Adrenal gland (tissue), 19 donors: ENCODE measurements at places on chromosomes 3 and 15.

DNA sequence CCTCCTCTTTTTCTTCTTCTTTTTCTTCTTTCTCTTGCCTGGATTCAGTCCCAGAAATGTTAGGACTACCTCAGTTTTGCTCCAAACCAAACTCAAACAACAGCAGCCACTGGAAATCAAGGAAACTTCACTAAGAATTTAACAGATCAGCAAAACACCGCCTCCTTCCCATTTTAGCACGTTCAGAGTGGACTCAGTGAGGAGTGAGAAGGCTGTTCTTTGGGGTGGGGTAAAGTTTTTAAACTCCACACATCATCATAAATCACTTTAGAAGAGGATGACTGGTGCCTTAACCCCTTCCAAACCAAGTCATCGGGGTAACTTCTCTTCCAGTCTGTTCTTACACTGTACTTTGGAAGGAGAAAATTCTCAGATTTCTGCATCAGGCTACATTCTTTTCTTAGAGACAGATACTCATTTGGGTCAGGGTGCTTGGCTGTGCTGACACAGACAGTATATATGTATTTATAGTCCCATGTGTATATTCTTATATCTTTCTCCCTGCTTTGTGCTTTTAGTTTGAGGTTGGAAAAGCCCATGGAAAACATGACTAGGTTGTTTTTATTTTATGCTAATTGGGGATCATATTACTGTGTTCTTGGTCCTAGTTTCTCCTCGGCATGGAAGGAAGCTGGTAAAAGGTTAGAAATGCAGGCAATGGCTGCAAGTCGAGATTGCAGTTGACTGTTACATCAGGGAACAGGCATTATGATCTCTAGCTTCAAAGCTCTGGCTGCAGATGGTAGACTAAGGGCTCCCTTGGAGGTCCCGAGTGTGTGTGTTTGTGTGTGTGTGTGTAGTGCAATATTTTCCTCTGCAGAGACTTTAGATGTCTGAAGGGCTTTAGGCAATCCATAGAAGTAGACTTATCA is at the start of gene CCDC80:
Gene CCDC80 (minus strand): TSS at position 214 of the 872 bp plus-strand sequence. CDS start 1,238 bp downstream, outside the sequence.
- no peak for DNase-seq

DNA sequence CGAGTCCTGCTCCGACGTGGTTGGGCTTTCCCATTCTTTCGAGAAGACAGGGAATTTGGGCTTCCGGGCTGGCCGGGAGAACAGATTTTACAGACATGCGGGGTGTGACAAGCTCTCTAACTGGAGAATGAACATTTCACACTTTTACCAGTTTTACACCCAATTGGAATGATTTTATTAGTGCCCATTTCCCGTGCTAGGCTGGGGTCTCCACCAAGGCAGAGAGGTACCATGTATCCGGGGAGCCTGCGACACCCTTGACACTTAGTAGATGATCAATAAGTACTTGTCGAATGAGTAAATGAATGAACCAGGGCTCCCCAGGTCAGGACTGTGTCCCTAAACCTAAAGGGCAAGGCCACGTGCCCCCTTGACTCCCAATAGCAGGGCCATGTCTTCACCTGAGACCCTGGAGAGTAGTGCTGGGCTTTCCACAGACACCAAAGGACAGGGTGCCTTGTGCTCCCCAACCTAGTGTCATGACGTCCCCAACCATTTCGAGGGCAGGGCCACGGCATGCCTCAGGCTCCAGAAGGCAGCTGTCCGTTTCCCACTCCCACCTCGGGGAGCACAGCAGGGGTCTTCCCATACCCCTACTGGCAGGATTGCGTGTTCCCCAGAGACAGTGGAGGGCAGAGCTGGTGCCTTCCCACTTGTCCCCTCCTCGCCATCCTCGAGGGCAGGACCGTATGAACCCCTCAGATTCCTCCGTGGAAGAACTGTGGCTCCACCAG is 679 bp upstream of the MYD88 start:
- DNase-seq = no peak

DNA sequence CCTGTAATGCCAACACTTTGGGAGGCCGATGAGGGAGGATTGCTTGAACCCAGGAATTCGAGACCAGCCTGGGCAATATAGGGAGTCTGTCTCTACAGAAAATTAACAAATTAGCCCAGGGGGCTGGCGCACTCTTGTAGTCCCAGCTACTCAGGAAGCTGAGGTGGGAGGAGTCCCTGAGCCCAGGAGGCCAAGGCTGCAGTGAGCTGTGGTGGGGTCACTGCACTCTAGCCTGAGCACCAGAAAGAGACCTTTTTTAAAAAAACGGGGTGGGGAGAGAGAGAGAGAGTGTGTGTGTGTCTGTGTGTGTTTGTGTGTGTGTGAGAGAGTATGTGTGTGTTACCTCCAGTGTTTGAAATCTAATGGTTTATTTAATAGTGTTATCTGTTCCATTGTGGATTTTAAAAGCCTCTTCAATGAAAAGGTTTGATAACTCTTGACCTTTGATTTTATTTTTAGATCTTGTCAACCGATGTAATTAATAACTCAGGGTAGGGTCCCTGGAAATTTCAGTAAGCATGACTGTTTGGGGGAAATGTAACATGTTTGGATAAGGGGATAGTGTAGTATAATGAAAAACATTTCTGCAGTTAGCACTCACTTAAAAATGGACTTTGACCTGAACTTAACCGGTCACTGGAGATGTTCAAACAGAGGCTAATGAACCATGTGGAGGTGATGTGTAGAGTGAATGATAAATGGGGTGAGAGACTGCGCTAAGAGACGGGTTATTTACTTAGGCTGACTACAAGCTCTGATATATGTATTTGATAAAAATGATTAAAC is 29.7 kb downstream of the LRCH3 start:
- no peak for DNase-seq

DNA sequence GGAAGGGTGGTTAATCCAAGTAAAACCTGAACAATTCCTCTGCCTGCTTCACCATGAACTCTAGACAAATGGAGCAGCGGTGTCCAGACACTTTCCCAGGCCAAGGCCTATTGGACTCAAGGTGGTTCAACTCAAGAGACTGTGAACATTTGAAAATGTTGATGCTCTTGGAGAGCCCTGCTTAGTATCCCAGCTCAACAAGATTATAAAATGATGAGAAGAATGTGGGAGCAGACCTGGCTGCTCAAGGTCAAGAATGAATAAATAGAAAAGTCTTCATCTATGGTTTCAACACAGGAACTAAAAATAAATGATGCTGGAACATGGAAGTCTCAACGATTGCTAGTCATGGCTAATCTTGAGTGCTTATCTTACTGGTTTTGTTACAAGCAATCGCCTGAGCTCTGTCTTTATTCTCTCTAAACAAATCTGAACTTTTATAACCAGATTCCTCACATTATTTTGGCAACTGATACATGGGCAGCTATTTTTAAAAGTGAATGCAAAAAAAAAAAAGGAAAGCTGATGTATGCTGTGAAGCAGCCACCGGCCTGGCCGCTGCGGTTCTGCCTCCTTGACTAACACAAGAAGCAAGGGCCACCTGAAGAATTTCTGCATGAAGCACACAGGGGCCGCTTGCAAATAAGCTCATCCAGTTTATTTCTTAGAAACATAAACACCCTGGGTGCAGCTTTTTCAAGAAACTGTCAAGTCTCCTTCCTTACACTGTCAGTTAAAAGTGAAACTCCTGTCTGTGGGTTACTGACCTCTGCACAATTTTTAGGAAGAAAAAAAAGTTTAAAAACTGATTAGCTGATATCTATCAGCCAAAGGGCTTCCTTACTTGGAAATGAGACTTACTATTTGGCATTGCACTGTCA is 120.1 kb upstream of the ARHGEF3 start:
- DNase-seq = no peak

GRCh38 chr3:13501521-13501920 is 21.4 kb downstream of the HDAC11 start:
- DNase-seq = no peak

DNA sequence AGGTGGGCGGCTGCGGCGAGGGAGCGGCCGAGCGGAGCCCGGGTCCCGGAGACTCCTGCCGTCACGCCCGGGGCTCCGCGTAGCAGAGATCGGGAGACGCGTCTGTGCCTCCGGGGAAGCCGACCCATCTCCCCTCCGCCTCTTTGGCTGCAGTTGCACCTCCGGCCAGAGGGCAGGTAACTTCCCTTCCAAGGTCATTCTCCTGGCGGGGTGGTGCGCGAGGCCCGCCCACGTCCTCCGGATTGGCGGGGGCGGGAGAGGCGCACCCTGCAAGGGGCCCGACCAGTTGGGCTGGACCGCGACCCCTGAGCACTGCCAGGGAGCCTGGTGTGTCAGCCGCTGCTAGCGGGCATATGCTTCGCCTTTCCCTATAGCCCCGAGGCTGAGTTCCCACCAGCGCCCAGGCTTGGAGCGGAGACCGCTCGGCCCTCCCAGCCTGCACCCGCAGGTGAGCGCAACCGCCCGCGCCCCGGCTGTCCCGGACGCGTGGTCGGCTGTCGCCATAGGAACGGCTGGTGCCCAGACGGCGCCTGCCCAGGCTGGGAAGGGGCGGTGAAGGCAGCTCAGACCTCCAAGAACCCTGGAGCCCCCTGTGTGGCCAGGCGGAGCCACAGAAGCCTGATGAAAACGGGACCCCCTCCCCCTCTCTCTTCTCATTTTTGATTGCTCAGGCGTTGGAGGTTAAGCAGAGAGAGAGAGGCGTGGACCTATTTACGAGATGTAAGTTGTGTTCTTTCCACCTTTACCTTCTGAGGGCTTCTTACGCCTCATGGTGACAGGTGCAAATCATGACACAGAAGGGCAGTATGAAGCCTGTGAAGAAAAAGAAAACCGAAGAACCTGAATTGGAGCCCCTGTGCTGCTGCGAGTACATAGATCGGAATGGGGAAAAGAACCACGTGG is 453 bp downstream of the ZDHHC23 start:
- DNase-seq = no peak

- DNase-seq = no peak
These were observed 41.4 kb upstream of the USP3 start for GRCh38 chr15:63463036-63463435.

DNA sequence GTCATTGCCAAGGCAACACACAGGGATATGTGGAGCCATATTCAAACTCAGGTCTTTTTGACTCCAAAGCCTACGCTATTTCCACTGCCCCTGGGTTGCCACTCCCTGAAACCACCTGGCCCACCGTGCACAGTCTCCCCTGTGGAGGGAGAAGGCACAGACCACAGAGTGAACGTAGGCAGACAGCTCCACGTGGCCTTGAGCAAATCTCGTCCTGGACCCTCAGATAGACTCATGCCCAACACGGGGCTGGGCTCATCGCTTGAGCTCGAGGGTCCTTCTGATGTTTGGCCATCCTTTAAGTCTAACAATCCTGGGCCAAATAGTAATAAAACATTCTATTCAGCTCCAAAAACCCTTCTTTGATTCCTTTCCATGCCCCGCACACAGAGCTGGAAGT is 72.0 kb downstream of the CPN2 start:
- DNase-seq = peak; percentile 6

DNA sequence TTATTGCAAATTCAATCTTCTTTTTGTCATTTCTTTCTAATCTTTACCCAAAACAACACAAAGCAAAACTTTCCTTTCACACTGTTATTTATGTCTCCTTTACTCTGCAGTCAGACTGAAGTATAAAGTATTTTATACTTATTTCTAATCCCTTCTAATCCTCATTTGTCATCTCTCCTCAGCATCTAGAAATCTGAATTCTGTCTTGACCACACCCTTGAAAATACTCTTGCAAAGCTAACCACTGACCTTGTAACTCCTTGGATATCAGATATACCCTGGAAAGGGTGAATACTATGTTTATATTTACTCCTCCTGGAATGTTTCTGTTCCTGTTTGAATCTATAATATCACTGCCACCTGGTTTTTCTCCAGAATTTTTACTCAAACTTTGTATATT is 481.1 kb downstream of the ZNF385D start:
- no peak for DNase-seq

DNA sequence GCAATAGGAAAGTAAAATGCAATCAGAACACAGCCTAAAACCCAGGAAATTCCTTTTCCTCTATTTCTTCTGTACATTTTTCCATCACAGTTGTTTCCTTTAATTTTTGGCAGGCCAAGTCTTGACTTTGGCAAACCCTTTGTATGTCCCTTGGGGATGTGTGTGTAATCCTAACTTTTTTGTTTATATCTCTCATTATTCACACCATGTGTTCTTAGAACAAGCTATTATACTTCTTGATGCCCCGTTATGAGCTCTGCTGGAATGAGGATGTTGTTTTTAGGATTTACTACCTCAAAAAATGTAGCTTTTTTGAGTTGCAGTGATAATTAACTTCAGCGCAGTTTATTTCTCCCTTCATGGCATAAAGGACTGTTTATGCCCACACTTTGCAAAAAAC is 123.4 kb downstream of the ABI3BP start:
- DNase-seq = no peak

DNA sequence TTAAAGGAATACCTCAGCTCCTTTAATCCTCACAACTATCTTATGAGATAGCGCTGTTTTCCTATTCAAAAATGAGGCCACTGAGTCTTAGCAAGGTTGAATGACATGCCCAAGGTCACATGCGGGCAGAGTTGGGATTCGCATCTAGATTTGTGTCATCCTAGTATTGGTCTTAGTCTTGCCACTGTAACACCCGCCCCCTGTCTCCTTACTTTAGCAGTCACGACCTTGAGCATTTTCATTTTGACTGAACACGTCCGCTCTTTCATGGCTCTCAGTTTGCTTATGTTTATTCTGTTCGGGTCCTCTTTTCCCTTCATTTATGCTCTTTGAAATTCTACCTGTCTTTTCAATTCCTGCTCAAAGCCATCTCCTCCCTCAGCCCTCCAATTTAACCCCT is 112.5 kb upstream of the CADPS start:
- no peak for DNase-seq
